GM23338 (cell line): ENCODE measurements at places on chromosomes 2 and 18.

- DNase-seq: no peak
These were observed 170.8 kb downstream of the PMAIP1 start for GRCh38 chr18:60070631-60071030.

DNA sequence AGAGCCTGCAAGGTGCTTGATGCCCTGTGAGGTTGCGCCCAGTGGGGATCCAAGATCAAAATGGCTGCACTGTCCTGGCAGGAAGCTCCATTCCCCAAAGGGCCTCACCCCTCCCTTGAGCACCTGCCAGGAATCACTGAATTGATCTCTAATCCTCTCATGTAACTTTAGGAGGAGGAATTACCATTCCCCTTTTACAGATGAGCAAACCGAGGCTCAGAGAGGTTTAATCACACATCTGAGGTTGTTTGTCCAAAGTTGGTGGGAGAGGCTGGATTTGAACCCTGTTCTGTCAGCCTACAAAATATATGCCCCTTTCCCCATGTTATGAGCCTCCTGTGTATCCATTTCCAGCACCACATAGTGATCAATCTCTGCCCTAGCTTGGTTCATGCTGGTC lies 10.5 kb downstream of the ASIC4 start:
- DNase-seq: no peak

- DNase-seq: no peak
These were observed 269.9 kb downstream of the EXOC6B start for GRCh38 chr2:72555943-72556342.

DNA sequence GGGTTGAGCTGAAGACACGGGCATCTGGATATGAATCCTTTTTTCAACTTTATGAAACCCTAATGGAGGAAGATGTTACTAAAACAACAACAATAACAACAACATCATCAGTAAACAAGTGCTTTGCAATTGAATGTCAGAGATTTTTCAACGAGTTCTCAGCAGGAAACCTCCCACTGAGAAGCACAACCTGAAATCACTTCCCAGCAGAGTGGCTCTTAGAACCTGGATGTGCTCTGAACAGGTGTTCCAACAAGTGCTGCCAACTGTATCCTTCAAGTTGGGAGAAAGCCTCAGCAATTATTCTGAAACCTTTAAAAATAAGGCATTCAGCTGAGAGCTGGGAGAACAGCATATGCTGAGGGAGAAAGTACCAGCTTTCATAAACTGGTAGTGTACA lies 1622.7 kb upstream of the CELF4 start:
- DNase-seq: peak; percentile 40

GRCh38 chr18:24460388-24460787 lies at the start of gene HRH4:
Gene HRH4, plus strand, starts transcription at chr18:24460637. Its CDS starts 92 bp downstream, at chr18:24460729.
- no peak for DNase-seq
